ENCODE measurements at places on chromosomes 2 and 18.

DNA sequence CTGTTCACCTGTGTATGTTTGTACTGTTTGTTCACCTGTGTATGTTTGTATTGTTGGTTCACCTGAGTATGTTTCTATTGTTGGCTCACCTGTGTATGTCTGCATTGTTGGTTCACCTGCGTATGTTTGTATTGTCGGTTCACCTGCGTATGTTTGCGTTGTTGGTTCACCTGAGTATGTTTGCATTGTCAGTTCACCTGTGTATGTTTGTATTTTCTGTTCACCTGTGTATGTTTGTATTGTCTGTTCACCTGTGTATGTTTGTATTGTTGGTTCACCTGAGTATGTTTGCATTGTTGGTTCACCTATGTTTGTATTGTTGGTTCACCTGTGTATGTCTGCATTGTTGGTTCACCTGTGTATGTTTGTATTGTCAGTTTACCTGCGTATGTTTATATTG is 14.6 kb downstream of the ADI1 start:
- DNase-seq: no peak

DNA sequence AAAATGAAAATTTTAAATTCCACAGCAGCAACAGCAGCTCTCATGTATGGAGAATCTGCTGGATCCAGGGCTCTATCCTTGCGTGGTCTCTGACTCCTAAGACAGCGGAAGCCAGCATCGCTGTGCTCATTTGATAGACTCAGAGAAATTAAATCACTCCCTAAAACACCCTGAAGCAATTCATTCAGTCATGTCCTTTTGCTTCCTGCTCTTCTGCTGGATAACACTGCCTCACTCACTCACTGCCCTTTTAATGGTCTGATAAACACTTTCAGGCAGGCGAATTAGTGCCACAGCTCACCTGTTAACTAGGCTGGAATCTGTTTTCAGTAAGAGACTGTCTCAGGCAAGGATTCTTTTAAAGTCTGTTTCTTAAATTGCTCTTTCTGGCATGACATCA is 10.0 kb downstream of the WIPF1 start:
- no peak for DNase-seq

DNA sequence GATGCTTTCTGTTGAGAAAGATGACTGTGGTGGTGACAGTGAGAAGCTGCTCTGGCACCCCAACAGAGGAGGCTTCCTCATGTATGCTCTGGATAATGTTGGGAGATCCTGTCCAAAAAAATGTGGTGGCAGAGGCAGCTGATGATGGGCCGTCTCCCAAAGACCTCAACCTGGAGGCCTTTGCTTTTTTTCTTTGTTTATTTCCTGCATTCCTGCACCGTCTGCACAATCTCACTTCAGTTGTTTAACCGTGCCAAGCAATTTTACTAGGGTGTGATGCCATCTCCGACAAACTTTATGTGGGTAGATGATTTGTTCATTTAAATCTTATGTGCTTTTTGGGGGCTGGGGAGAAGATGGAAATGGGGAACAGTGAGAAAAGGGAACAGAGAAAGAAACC is 62.2 kb upstream of the IGFBP5 start:
- no peak for DNase-seq

- DNase-seq: no peak
Observed at GRCh38 chr2:187405921-187406320, 42.1 kb downstream of the CALCRL start.

- no peak for DNase-seq
Observed at GRCh38 chr2:210862283-210863065, 306.1 kb downstream of the CPS1 start.

GRCh38 chr2:15776992-15777702 is 163.2 kb upstream of the MYCN start:
- DNase-seq: no peak

- DNase-seq: no peak
Observed at GRCh38 chr2:236242057-236242495, 22.1 kb downstream of the ASB18 start.

- no peak for DNase-seq
Observed at GRCh38 chr2:122233372-122233771, 477.9 kb downstream of the TSN start.

GRCh38 chr2:224257156-224257555 is 144.8 kb downstream of the FAM124B start:
- DNase-seq: no peak

- DNase-seq: peak; percentile 33
Observed at GRCh38 chr18:58045242-58046092, 1.4 kb downstream of the NEDD4L start.

DNA sequence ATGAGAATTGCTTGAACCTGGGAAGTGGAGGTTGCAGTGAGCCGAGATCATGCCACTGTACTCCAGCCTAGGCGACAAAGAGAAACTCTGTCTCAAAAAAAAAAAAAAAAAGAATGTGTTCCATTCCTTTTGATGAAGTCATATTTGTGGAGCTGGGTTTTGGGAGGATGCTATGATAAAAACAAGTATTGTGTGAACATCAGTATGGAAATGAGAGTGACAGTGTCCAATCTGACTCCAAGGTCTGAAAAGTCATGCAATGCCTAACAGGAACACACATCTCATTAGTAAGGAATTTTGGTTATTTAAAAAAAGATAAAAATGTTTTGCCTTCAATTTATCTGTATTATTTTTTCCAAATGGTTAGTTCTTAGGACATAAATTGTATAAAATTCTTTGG is 11.8 kb downstream of the GCFC2 start:
- DNase-seq: no peak

DNA sequence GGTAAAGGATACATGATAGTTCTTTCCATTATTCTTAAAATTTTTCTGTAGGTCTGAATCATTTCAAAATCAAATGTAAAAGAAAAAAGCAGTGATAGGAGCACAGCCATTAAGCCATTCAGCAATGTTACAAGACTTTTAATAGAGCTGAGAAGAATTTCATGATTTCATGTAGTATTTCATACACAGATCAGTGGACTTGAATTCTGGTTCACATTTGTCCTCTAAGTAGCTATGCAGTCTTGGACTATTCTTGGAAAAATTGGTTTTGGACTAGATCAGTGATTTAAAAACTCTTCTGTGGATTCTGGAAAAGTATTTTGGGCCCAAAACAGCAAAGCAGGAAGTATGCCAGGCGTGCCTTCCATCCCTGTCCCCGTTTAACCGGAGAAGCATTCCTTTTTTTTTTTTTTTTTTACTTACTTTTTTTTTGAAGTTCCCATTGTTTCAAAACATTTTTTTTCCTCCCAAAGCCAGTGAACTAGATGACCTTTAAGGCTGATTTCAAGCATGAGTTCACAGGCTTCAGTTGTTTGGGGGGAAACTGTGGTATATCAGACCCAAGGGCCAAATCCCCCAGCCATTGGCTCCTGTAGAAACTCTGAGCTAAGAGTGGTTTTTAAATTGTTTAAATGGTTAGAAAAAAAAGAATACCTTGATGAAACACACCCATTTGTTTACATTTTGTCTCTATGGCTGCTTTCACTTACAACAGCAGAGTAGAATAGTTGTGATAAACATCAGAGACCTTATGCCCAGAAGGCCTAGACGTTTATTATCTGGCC is 17.5 kb upstream of the POLI start:
- no peak for DNase-seq

DNA sequence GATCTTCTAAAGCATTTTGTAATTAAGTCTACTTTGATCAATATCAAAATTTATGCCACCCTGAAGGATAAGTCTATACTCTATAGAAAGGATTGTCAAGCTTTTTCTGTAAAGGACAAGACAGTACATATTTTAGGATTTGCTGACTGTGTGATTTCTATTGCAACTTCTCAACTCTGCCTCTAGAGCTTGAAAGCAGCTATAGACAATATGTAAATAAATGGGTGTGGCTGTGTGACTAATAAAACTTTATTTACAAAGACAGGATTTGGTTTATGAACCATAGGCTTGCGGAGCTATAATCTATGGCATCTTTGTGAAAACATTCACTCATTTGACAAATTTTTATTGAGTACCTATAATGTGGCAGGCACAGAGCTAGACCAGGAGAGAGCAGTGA is 18.4 kb downstream of the UPP2 start:
- no peak for DNase-seq

DNA sequence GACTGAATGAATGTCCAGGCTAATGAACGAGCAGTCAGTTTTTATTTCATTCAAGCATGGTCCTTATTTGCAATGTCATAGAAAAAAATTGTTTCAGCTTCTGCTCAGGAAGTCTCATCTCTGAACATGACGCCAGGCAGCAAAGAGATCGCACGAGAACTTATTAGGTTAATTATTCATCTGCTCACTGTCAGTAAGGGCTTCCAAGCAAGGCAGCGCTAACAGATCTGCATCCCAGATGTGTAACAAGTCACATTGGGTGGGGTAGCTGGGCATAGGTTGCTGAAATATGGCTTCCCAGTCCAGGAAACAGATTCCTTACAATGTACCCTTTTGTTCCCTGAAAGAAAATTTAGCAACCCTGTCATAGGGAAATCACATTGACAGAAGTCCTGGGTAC is 63.5 kb downstream of the ANKRD44 start:
- peak; percentile 21 for DNase-seq

GRCh38 chr2:176325732-176326131 is 56.5 kb downstream of the MTX2 start:
- DNase-seq: no peak

DNA sequence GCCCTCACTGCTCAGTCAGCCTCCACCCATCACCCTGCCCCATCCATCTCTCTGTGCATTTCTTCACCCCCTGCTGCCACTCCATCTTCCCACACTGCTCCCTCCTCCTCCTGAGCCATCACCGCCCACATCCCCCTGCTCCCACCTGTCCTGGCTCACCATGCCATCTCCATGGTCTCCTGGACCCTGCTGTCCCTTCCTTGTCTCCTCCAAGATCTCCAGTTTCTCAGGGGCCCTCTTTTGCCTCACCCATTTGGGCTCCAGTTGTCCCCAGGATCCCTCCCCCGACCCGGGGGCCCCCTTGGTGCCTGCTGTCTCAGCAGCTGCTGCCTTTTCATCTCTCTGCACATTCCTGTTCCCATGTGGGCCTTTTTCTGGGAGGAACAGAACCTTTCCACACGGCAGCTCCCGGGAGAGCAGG is 10.6 kb downstream of the SPEG start:
- no peak for DNase-seq

GRCh38 chr2:7619203-7619970 is 702.2 kb downstream of the RNF144A start:
- DNase-seq: no peak

DNA sequence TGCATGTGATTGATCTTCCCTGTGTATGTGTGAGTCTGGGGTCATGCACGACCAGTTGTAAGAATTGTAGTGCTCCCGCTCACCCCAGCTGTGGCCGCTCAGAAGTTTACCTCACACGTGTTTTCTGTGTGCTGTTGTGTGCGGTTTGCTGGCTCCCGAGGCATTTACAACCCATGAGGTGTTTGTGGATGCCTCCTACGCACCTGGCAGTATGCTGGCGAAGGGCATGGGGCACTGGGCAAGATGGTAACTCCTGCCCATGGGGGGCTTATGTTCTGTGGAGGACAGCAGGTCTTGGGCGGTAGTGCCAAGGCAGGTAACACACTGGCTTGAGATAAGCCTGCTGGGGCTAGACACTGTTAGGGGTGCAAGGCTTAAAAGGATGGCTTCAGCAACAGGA is 102.6 kb upstream of the HS6ST1 start:
- DNase-seq: no peak

DNA sequence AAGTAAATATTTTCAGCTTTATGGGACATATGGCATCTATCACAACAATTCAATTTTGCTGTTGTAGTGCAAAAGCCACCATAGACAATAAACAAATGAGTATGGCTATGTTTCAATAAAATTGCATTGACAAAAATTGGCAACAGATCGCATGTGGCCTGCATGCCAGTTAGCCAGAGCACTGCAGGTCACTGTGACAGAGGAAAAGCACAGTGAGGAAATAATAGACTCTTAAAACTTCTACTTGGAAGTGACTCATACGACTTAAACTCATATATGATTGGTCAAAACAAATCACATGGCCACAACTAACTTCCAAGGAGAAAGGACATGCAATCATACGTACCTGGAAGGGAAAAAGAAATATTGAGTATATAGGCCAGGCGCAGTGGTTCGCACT is 44.4 kb downstream of the EXOC6B start:
- no peak for DNase-seq

DNA sequence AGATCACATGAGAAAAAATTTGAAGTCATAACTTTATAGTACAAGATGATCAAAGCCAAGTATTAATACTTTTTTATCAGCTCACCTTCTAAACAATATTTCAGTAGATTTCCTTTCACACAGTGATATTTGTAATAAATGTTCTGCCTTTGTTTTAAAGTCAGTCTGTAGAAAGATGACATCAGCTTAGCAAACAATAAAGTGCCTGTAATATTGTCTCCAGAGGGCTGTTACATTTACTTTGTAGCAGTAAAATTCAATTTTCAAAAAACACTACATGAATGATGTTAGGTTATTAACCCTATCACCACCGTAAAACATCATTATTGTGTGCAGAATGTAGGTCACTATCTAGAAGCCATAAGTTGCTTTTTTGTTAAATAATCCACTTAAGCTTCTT is 49.6 kb downstream of the ZEB2 start:
- DNase-seq: no peak

DNA sequence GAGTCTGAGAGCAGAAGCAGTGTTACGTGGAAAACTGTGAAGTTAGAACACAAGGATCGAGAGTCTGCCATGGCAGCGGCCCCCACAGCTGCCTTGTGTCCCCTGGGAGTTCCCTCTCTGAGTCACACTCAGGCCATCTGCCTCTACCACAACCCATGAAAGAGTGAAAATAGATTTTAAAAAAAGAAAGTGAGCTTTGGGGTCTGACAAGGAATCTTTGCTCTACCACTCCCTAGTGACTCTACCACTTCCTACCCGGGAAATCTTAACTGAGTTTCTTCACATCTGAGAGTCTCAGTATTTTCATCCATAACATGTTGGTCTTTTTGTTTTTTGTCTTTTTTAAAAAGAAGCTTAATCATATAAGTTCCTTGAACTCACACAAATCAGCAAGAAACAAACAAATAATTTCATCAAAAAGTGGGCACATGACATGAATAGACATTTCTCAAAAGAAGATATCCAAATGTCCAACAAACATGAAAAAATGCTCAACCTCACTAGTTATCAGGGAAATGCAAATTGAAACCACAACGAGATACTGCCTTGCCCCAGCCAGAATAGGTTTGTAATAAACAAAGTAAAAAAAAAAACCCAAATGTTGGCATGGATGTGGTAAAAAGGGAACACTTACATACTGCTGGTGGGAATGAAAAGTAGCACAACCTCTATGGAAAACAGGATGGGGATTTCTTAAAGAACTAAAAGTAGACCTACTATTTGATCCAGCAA is 2.4 kb upstream of the MSGN1 start:
- peak; percentile 61 for DNase-seq

DNA sequence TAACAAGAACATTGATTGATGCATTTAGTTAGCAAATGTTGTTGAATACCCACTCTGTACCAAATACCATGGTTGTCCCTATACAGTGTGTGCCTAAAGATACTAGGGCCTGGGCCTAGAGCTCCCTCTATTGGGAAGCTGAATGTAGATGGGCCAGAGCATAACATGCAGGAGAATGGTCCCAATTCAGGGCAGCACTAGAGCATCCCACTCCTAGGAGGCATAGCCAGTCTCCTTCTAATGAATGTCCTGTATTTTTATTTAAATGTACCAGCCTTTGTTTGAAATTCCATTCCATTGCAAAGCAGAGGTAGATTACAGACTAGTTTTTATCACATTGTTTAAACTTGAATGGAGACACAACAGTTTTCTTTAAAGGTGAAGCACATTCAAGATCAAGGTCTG is 90.6 kb downstream of the FEZ2 start:
- peak; percentile 67 for DNase-seq

Data from fibroblast of skin of right quadriceps (primary cell).